ENCODE measurements at places on chromosomes 12 and 14. TPM values are rescaled to one million over a fixed set of nuclear protein-coding genes. Genes with fewer than 3 reads are reported as not detected.

The PEBP1 gene
- 120 TPM for total RNA-seq

The KRT2 gene
- total RNA-seq, result not detected

The NEDD8 gene
- total RNA-seq, result 196 TPM

GRCh38 chr12:81146228-81147225, 68.6 kb downstream of the ACSS3 start:
- no peak for DNase-seq
- no peak overlapping the region for H3K27ac ChIP-seq
- no peaks in the 10 kb centered on the region for H3K27me3 ChIP-seq
- H3K4me3 ChIP-seq, result no peak overlapping the region
- no peaks in the 10 kb centered on the region for H3K4me1 ChIP-seq
- no peaks in the 10 kb centered on the region for H3K36me3 ChIP-seq

DNA sequence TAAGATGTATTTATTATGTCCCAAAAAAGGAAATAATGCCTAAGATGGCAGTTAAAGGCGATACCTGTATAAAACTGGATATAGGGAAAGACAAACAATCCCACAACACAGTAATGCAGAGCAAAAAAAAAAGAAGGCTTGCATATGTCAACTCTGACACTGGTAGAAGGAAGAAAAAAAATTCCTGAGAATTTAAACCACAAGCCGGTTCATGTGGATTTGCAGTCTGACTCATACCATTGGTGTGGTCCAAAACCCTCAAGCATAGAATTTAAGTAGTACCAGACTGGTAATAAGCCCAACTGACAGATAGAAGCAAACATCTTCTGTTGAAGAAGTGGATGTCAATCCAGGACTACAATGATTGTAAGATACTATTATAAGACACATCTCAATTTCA, 7.2 kb downstream of the DNAI7 start:
- no peaks in the 10 kb centered on the region for H3K36me3 ChIP-seq
- no peak overlapping the region for H3K4me3 ChIP-seq
- DNase-seq, result no peak
- no peaks in the 10 kb centered on the region for H3K27me3 ChIP-seq
- H3K27ac ChIP-seq, result peak overlapping the region; percentile 47
- peaks cover 18% of the 10 kb centered on the region for H3K4me1 ChIP-seq

- H3K36me3 ChIP-seq, result peaks cover 1% of the 10 kb centered on the region
- peaks cover 77% of the 10 kb centered on the region for H3K4me1 ChIP-seq
- peak; percentile 72 for DNase-seq
- H3K27ac ChIP-seq, result peak overlapping the region; percentile 83
These were observed 278.9 kb upstream of the CRY1 start for GRCh38 chr12:107372229-107372658.

GRCh38 chr14:73953731-73954130, 3.6 kb downstream of the COQ6 start:
- H3K4me3 ChIP-seq, result no peak overlapping the region
- peaks cover 21% of the 10 kb centered on the region for H3K4me1 ChIP-seq
- no peaks in the 10 kb centered on the region for H3K27me3 ChIP-seq
- peak overlapping the region; percentile 9 for H3K27ac ChIP-seq
- DNase-seq, result no peak
- peaks cover 12% of the 10 kb centered on the region for H3K36me3 ChIP-seq

DNA sequence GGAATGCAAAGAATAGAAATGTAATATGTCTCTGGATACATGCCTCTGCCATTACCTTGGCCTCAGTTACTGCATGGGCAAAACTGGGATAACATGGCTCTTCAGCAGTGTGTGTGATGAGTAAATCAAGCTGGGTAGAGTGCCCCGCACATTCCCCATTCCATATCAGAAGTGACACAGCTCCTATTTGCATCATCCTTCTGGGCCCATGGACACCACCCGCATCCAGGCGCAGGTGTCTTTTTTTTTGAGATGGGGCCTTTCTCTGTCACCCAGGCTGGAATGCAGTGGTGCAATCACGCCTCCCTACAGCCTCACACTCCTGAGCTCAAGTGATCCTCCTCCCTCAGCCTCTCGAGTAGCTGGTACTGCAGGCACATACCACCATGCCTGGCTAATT, 31.6 kb downstream of the KRT76 start:
- no peak overlapping the region for H3K4me3 ChIP-seq
- peaks cover 16% of the 10 kb centered on the region for H3K4me1 ChIP-seq
- no peak overlapping the region for H3K27ac ChIP-seq

- DNase-seq, result no peak
- H3K4me1 ChIP-seq, result no peaks in the 10 kb centered on the region
- H3K36me3 ChIP-seq, result no peaks in the 10 kb centered on the region
- no peaks in the 10 kb centered on the region for H3K27me3 ChIP-seq
These were observed 377.3 kb downstream of the EMP1 start for GRCh38 chr12:13573698-13574321.

GRCh38 chr12:127270193-127270592, 996.8 kb upstream of the TMEM132C start:
- H3K27me3 ChIP-seq, result peaks cover 7% of the 10 kb centered on the region
- no peaks in the 10 kb centered on the region for H3K4me1 ChIP-seq
- no peak overlapping the region for H3K27ac ChIP-seq
- no peaks in the 10 kb centered on the region for H3K36me3 ChIP-seq

DNA sequence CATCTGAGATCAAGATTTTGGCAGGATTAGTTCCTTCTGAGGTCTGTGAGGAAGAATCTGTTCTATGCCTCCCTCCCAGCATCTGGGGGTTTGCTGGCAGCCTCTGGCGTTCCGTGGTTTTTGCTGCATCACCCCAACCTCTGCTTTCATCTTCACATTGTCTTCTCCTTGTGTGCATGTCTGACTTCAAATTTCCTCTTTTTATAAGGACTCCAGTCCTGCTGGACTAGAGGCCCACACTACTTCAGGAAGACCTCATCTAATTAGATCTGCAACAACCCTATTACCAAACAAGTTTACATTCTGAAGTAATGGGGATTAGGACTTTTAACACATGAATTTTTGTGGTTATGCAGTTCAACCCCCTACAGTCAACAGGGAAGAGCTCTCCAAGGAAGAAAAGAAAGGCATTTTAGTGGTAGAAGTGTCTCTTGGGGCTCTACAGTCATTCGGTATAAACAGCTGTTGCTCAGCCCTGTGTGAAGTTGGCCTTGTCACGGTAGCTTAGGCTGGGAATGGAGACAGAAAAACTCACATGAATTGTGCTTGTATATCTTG, 89.7 kb downstream of the CAND1 start:
- H3K27ac ChIP-seq, result no peak overlapping the region
- H3K4me1 ChIP-seq, result peaks cover 17% of the 10 kb centered on the region
- DNase-seq, result no peak
- H3K36me3 ChIP-seq, result no peaks in the 10 kb centered on the region
- no peak overlapping the region for H3K4me3 ChIP-seq

- H3K36me3 ChIP-seq, result peaks cover 3% of the 10 kb centered on the region
- H3K27me3 ChIP-seq, result no peaks in the 10 kb centered on the region
- no peak overlapping the region for H3K27ac ChIP-seq
- no peak for DNase-seq
- no peak overlapping the region for H3K4me3 ChIP-seq
- no peaks in the 10 kb centered on the region for H3K4me1 ChIP-seq
These were observed 58.8 kb downstream of the TECPR2 start for GRCh38 chr14:102421411-102422057.

DNA sequence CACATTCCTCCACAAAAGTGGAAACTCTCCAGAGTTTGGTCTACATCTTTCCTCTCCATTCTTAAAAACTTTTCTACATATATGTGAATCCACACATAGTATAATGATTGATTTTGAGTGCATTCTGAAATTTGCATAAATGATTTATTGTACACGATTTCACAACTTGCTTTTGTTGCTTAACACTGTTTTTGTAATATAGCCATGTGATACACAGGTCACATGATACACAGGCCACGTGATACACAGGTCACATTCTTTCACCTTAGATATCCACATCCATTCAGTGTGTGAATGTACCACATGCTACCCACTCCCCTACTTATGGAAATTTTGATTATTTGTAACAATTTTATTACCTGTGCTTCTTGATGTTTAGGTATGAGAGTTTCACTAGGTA, 319.1 kb downstream of the ZFP36L1 start:
- H3K4me3 ChIP-seq, result no peak overlapping the region
- H3K36me3 ChIP-seq, result no peaks in the 10 kb centered on the region
- no peak for DNase-seq
- H3K27me3 ChIP-seq, result no peaks in the 10 kb centered on the region

DNA sequence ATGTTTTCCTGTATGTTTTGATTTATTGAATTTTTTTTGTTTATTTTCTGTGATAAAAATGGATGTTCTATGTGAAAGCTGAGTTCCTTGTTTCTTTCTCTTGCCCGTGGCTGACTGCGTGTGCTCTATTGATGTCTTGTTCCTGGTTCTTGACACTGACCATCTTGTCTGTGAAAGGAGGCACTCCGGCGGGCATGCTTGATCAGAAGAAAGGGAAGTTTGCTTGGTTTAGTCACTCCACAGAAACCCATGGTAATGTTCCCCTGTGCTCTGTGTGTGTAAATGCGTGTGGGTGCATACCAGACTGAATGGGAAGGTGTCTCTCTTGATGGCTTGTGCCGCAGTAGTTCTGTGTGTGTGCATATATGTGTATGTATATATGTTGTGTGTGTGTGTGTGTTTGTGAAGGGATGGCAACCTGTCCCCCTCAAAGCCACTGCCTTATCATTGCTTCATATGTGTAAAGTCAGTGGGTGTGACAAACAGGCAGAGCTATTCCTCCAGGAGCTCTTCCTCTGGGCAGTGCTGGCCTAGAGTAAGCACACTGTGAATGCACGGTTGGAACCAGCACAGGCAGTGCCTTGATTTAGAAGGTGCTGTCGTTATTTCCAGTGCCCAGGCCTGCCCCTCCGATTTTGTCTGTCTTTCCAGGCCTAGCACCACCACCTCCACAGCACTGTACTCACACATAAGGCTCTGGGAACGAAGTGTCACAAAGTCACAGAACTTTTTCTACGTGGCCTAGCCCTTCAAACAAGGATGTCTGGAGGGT, 247.3 kb upstream of the FKBP4 start:
- DNase-seq, result no peak
- no peaks in the 10 kb centered on the region for H3K4me1 ChIP-seq
- no peaks in the 10 kb centered on the region for H3K36me3 ChIP-seq
- H3K27me3 ChIP-seq, result peaks cover 4% of the 10 kb centered on the region
- H3K27ac ChIP-seq, result no peak overlapping the region

DNA sequence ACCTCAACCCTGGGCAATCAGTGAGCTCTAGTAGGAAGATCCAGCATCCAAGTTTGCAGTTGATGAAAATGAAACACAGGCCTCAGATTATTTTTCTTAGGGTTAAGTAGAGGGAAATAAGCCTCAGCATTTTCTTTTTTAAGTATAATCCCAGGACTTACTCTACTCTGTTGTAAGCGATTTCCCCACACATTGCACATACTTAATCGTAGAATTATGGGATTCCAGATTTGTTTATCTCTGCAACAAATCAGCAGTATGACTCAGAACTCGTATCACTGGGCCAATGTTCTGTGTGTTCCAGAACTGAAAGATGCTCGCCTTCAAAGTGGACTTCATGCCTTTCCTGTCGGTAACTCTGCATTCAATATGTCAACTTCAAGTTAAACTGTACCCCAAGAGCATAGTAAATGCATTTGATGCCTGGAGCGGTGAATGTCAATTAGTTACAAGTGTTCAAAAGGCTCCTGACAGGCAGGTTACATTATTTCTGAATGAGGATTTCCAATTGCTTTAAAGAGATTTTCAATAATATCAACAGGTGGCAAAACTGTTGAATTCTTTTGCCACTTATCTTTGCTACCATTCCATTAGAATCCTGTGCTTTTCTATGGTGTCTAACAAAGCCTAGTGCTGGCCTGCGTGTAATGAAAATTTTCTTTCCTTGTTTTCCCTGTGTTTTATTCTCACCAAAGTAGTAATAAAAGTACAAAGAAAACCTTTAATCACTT, 323.8 kb upstream of the SYT1 start:
- H3K36me3 ChIP-seq, result no peaks in the 10 kb centered on the region
- H3K27ac ChIP-seq, result no peak overlapping the region
- H3K27me3 ChIP-seq, result no peaks in the 10 kb centered on the region
- no peak for DNase-seq
- no peak overlapping the region for H3K4me3 ChIP-seq

GRCh38 chr12:15688838-15689625, 100.2 kb downstream of the EPS8 start:
- H3K4me3 ChIP-seq, result no peak overlapping the region
- H3K27ac ChIP-seq, result no peak overlapping the region
- no peaks in the 10 kb centered on the region for H3K27me3 ChIP-seq

DNA sequence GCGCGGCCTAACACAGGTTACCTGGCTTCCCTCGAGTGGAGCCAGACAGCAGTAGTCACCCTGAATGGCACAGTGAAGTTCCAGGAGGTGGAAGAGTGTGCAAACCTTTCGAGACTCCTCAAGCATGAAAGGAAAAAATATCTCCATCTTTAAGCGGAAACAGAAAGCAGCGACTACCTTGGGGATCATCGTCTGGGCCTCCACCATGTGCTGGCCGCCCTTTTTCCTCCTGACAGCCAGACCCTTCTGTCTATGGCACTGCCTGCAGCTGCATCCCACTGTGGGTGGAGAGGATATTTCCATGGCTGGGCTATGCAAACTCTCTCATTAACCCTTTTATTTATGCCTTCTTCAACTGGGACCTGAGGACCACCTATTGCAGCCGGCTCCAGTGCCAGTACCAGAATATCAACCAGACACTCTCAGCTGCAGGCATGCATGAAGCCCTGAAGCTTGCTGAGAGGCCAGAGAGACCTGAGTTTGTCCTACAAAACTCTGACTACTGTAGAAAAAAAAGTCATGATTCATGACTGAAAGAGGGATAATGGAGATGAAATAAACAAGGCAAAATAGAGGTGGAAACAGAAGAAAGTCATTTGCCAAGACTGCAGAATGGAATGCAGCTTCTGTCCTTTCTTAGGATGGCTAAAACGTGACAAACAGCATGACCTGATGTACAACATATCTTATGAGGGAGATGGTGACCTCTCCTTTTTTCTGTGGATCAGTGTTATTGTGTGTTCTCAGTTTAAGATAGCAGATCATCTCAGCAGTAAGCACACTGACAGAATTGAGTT, 2.4 kb upstream of the HEBP1 start:
- H3K27ac ChIP-seq, result no peak overlapping the region
- H3K36me3 ChIP-seq, result no peaks in the 10 kb centered on the region
- DNase-seq, result no peak
- H3K4me1 ChIP-seq, result peaks cover 20% of the 10 kb centered on the region
- H3K4me3 ChIP-seq, result peak overlapping the region; percentile 74
